ENCODE measurements at places on chromosomes 2 and 18. TPM values are rescaled to one million over a fixed set of nuclear protein-coding genes. Genes with fewer than 3 reads are reported as not detected.

EPHA4 gene
- total RNA-seq = 51.2 TPM

UGT1A3 gene
- not detected for total RNA-seq

PKDCC gene
- 210 TPM for total RNA-seq

CD8B2 gene
- total RNA-seq = not detected

BMPR2 gene
- 47.8 TPM for total RNA-seq

SMYD5 gene
- total RNA-seq = 10.1 TPM

SERPINB3 gene
- total RNA-seq = 0.21 TPM

CACNB4 gene
- total RNA-seq = 3.7 TPM

BOLL gene
- not detected for total RNA-seq

ANKRD12 gene
- total RNA-seq = 11.4 TPM

SLC8A1 gene
- 5.6 TPM for total RNA-seq

RGPD4 gene
- total RNA-seq = not detected
